Activated T-helper 9 cell treated with anti-CD3 and anti-CD28 coated beads, Interleukin-2, amount 50 U/mL, for 16 hours (primary cell): ENCODE measurements at places on chromosomes 16 and 17.

GRCh38 chr16:6958184-6958583 lies 374.5 kb upstream of the RBFOX1 start:
- no peak for DNase-seq

DNA sequence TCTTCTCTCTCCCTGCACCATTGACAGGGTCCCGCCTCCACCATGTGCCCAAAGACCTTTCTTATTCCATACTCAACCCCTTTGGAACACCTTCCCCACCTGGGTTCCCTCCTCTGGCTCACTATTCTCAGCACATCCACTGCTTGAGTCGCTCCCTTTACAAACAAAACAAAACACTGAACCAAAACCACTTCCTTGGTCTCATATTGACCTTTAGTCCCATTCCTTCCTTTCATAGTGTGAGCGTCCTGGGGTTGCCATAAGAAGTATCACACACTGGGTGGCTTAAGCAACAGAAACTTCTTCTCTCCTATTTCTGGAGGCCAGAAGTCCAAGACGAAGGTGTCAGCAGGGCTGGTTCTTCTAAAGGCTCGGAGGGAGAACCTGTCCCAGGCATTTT lies 6.1 kb upstream of the TNRC6C start:
- no peak for DNase-seq

DNA sequence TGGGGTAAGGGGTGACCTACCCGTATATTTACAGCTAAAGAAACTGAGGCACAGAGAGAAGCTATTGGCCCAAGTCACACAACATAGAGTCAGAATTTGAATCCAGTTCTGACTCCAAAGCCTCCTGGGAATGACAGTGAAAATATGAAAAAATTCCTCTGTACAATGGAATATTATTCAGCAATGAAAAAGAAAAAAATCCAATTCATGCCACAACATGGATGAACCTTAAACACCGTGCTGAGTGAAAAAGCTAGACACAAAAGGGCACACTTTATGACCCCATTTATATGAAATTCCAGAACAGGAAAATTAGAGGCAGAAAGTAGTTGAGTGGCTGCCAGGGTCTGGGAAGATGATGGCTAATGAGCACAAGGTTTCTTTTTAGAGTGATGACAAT lies 75.4 kb downstream of the LITAF start:
- DNase-seq = no peak

GRCh38 chr17:48472411-48473281 lies 42.6 kb upstream of the SKAP1 start:
- no peak for DNase-seq

- DNase-seq = no peak
Observed at GRCh38 chr17:82959242-82959930, 119.6 kb upstream of the ZNF750 start.

DNA sequence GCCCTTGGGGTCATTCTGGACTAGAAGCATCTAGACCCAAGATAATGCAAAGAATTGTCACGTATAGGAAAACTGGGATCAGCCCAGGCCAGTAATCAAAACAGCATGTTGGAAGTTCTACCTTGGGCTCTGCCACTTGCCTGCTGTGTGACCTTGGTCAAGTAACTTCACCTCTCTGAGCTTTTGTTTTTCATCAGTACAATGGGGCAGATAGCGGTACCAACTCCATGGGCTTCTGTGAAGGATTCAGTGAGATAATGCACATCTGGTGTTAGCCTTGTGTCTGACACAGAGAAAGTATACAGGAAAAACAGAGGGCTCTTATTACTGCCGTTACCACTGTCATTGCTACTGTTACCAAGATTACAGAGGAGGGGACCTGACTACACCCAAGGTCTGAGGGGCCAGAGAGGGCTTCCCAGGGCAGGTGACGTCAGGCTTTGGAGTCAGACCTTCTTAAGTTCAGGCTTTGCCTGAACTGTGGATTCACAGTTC lies 24.6 kb downstream of the CMIP start:
- DNase-seq = no peak

DNA sequence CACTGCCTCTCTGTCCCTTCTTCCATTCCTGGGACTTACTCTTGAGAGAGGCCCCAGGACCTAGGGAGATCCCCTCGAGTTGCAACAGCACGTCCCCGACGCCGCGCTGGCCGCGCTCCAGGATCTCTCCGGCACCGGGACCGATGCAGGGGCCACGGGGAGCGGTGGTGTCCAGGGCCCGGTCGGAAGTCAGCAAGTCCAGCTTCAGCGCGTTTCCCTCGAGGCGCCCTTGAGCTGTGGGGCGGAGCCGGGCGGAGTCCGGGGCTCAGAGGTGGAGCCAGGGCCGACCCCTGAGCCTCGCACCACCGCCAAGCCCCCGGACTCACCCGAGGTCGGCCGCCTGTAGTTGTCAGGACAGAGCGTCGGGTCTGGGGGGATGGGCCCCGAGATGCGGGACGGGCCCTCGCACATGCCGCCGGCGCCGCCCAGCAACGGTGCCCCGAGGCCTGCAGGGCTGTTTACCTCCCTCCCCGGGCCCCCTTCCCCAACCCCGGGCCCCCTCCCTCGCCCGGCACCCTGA lies 458 bp downstream of the ENKD1 start:
- DNase-seq = no peak

DNA sequence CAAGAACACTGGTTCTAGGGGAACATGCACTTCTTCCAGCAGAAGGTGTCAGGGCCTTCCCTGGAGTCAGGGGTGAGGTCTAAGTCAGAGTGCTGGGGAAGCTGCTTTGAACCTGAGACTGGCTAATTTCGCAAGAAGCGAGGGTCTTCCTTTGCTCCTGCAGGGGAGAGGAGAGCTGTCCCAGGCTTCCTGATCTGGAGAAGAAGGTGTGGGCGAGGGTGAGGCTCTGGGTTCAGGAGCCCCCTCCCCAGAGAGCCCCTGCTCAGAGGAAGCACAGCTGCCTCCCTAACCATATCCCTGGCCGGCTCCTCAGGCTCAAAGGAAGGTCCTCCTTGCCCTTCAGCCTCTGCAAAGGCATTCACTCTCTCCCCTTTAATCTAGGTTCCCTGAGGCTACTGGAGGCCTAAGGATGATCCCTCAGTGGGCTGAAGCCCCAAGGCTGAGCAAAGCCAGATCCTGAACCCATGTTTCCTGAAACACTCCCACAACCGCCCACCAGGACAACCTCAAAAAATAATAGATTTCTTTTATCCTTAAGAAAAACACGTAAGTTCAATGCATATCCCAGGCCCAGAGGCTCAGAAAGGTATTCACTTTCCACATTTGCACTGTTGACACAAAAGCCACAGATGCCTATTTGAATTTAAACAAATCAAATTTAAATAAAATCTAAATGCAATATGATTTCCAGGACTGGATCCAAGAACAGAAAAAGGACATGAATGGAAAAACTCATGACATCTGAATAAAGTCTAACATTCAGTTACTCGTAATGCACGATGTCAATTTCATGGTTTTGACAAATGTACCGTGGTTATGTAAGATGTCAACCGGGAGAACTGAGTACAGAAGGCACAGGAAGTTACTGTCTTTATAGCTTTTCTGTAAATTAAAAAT lies 71.5 kb upstream of the RCVRN start:
- no peak for DNase-seq

DNA sequence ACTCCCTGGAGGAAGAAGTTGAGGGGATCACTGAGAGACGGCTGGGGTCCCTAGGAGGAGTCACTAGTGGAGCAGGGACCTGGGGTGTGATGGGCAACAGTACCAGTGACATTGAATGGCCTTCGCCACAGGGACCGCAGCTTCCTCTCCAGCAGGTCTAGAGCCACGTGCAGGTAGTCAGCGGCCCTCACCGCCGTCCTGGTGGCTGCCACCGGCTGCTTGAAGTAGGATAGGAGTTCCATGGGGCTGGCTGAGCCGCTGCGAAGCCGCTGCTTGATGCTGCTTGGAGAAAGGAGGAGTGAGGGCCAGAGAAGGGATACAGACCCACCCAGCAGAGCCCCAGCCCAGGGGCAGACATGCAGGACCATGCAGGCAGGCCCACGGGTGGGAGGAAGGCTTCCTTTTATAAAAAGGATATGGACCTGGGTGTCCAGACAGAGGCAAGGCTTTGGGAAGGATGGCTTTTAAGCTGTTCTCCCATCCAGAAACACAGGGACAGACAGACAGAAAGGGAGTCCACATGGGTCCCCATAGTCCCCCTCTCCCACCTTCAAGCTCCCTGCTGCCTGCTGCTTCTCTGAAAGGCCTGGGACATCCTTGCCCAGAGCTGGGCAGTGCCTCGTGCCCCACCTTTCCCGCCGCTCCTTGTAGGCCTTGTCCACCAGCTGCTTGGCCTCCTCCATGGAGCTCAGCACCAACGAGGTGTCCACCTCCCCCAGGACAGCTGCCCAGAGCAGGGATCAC lies 827 bp downstream of the MPO start:
- DNase-seq = no peak

GRCh38 chr17:59391021-59391420 lies 59.6 kb downstream of the YPEL2 start:
- DNase-seq = no peak

GRCh38 chr17:66443166-66443565 lies 140.8 kb downstream of the PRKCA start:
- no peak for DNase-seq

DNA sequence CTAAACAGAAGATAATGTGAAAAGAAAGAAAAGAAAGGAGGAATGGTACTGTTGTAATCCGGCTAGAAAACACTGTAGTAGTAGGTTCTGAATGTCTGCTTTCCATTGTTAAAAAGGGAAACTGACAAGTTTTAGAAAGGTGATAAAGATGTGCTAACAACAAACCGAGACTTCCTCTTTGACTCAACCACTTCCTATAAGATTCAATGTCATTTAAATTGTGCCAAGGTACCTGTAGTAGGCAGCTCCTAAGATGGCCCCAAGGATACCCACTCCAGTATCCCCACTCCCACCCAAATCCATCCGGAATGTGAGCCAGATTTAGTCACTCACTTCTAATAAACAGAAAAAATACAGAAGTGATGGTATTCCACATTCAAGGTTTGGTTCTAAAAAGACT lies 31.2 kb downstream of the XYLT1 start:
- DNase-seq = no peak

GRCh38 chr16:50165473-50165872 lies 12.4 kb downstream of the TENT4B start:
- no peak for DNase-seq

DNA sequence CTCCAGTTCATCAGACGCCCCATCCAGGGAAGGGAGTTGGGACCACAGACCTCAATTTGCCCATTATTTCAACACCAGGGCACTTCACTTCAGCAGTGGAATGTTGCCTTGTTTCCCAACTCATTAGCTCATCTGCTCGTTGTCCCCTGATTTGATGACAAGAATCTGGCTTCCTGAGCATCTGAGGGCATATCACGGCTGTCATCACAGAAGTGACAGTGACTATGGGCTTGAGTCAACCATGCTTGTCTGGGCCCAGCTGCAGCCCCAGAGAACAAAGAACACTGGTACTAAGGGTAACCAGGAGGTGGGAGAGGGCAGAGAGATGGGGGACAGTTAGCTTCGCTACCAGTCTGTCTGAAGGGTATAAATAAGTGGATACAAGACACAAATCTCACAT lies 266.0 kb upstream of the SDK2 start:
- DNase-seq = no peak

GRCh38 chr17:18362698-18363100 lies 651 bp downstream of the SHMT1 start:
- DNase-seq = no peak

DNA sequence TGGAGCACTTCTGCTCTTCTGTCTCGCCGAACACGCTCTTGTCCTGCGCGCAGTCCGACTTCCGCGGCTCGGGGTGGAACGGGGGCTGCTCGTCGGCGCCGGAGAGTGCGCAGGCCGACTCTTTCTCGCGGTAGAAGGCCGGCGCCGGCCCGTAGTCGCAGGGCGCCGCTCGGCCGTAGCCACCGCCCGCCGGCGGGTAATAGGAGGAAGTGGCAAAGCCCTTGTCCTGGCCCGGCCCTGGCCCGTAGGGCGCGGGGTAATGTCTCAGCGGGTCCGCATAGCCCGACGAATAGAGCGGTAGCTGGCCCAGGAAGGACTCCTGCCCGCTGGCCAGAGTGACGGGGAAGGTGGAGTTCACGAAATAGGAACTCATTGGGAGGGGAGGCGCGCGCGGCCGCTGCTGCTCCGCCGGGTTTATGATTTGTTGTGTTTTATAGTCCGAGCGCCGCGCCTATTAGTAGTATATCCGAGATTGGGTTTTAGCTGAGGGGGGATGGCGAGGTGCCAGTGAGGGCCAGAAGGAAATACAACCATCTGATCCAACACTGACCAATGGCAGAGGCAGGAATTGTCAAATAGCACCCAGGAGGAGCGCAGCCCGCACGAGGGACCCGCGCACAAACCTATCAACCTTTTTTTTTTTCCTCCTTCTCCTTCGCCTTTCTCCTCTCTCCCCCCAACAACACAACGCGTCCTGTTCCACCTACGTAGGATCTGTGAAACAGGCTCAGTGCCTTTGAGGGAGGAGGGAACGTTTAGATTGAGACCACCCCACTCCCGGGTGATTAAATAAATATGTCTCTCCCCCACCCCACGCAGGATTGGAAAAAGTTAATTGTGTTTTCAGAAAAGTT lies 4.4 kb upstream of the HOXB5 start:
- DNase-seq = no peak

GRCh38 chr17:44848961-44849489 lies 1.3 kb downstream of the HIGD1B start:
- no peak for DNase-seq

DNA sequence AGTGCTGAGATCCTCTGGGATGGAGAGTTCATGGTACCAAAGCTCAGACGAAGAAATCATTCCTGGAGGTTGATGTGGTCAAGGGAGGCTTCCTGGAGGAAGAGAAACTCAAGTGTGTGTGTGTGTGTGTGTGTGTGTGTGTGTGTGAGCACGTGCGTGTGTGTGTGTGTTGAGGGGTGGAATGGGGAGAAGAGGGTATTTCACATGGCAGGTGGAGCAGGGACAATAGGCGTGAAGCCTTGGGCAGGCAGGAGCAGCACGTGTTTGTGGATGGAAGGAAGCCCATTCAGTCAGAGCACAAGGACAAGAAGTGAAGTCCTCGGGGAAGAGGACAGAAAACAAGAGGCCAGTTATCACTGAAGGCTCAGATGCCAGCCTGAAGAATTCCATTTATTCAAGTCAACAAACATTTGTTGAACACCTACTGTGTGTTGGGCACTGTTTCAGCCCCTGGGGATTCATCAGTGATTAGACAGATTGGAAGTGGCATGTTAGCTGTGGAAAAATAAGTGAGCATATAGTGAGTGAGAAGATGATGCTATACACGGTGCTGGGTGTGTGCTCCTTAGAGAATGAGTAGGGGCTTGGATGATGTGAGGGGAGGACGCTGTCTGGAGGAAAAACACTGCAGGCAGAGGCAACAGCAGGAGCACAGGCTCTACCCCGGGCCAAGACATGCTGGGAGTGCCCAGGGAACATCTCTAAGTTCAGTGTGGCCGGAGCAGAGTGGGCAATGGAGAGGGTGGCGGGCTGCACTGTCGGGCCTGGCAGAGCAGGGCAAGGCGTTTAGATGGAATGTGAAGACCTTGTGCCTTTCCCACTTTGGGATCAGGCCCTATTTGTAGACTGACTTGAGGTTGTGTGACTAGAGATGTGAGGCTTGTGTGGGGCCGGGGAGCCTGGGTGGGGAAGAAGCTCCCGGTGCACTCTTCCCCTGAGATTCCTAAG lies 267.1 kb downstream of the CBLN1 start:
- DNase-seq = no peak

DNA sequence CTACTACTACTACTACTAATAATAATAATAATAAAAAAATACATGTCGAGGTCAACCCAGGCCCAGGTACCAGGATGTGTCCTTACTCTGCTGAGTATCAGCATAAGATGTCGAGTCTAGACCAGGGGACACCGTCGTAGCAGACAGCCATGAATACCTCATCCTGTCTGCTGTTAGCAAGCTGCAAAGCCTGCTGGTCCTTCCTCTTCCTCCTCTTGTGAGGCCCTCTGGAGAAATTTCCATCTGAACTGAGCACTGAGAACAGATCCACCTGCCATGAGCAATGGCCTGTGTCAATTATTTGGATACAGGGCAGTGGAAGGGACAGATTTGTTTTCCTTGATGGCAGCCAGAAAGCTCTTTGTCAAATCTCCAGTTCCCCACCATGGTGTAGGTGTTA lies 168.5 kb downstream of the XYLT1 start:
- DNase-seq = no peak
